ENCODE measurements at places on chromosomes 2 and 18.

- DNase-seq, result no peak
These were observed 705 bp downstream of the YES1 start for GRCh38 chr18:811182-811891.

- DNase-seq, result no peak
These were observed 5.6 kb downstream of the TMEM247 start for GRCh38 chr2:46485002-46485401.

DNA sequence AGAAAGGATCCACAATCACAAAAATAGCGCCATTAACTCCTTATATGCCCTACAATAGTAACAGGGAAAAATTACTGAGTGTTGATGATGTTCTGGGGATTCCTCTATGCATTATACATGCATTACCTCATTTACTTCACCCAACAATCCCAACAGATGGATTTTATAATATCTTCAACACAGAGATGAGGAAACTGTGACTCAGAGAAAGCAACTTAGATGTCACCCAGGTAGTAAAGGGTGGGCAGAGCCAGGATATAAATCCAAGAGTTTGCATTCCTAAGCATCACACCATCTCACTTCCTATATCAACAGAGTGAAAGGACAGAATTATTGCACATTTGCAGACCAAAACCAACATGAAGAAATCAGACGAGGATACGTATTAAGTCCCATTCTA is 144.2 kb downstream of the TCF4 start:
- DNase-seq, result no peak

- DNase-seq, result peak; percentile 30
These were observed 41.6 kb downstream of the PKDCC start for GRCh38 chr2:42089340-42089925.

GRCh38 chr2:195658541-195658890 is 1.5 kb downstream of the SLC39A10 start:
- DNase-seq, result peak; percentile 29

DNA sequence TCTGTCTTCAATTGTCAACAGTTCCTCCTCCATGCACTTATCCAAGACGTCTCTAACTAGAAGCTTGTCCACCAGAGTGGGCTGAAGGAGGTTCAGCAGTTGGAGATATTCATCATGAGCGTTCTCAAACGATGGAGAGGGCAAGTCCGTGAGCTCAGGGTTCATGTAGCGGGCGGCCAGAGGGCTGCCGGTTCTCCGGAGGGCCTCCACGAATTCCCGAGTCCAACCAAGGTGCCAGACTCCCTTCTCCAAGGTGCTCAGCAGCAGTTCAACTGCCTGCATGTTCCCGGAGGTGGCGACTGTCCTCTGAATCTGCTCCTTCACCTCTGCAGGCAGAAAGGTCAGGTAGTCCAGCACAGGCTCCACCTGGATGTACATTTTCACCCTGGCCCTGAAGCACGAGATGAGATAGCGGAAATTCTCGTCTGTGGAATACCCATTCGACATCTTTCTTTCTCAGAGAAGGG is 590 bp downstream of the IFIH1 start:
- no peak for DNase-seq

DNA sequence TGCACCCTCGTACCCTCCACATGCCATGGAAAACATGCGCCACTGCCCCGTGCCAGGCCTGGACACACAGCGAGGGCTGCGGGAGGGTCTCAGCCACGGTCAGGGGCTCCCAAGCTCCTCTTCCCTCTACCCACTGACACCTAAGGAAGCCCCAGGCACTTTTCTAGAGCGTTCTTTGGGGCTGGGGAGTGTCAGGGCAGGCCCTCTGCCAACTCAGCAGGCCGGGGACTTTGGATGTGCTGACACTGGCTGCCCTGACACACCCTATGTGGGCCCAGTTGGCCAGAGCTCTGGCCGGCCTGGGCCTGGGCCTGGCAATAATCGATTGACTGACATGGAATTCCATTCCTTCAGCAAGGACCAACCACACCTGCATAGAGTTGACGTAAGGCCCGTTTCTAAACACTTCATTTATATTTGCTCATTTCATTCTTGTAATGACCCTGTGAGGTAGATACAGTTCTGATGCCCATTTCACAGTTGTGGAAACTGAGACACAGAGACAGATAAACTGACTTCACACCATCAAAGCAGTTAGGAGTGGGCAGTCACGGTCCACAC is 70.5 kb downstream of the ZFP36L2 start:
- no peak for DNase-seq

GRCh38 chr2:232315049-232315922 is 63.3 kb upstream of the ALPP start:
- DNase-seq, result no peak

DNA sequence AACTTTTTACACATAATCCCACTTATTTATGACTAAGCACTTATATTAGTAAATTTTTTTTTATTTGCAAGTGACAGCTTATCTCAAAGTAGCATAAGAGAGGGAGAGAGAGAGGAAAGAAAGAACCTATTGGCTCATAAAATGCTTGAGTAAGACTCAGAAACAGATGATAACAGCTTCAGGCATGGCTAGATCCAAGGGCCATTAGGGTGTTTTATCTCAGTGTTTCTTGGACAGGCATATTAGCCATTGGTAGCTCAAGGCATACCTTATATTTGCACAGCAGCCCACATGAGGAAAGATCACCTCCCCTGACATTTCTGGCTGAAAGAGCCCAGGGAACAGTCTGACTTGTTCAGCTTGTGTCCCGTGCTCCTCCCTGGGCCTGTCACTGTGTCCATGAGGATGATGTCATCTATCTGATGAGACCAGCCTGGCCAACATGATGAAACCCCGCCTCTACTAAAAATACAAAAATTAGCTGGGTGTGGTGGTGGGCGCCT is 64.4 kb downstream of the IL1R2 start:
- no peak for DNase-seq

DNA sequence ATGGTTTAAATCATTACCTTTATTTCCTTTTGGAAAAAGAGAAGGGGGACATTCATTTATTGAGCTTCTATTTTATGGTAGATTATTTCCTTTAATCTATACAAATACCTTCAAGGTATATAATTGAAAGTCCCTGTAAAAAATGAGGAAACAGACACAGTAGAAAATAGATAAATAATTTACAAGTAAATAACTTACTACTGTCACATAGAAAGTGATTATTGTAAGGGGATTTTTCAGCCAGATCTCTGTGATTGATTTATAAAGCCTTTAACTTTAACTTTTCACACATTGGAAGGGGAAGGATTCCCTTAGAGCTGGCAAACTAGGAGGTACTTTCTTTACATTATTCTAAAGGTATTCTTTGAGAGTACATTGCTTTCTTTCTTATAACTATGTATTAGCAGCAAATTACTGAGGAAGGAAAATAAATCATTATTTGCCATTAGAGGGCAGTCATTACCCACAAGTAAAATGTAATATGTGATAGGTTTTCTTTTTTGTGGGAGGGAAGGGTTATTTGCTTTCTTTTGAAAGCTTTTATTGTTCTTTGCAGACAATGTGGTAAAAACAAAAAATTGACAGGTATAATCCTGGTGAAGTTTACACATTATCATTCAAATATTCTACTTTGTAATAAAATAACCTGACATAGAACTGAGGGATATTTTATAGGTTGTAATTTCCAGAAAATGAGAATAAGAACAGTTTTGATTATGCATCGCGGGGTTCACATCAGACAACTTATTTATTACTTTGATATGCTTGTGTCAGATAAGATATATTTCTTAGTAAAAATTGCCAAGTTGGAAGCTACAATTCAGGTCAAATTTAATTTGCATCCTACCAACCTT is 24.8 kb upstream of the RPE start:
- DNase-seq, result peak; percentile 21

GRCh38 chr2:122660786-122661634 is 905.6 kb downstream of the TSN start:
- DNase-seq, result peak; percentile 17

- no peak for DNase-seq
These were observed 385.2 kb downstream of the ARHGAP15 start for GRCh38 chr2:143514413-143514812.

DNA sequence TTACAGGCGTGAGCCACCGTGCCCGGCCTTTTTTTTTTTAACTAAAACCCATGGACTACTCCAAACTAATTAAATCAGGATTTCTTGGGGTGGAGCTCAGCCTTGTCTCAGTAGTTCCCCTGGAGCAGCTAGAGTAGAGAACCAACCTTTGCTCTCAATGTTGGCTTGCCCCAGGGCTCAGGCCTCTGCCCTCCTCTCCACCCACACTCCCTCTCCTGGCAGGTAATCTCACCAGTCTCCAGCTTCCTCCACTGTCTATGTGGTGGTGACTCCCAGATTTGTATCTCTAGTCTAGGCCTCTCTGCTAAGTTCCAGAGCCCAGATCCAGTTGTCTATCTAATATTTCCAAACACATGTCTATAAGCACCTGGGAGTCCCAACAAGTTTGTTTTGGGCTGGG is 9.6 kb upstream of the MTA3 start:
- DNase-seq, result no peak

Data from NCI-H526 treated with DMSO at 0.1 percent for 48 hours (cell line).